ENCODE measurements at places on chromosomes 11 and 22.

DNA sequence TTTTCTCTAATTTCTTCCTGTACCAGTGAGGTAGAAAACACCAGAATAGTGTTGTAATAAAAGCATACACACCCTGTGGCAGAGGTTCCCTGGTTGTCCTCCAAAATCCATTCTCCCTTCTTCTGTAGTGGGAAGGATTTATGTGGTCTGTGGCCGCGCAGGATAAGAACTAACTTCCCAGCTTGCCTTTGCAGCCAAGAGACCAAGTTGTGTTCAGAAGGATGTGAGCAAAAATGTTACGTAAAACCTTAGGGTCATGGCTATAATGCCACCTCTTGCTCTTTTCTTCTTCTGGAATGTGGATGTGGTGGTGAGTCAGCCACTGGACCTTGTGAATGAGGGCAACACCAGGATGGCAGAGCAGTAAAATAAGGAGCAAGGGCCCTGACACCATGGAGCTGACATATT lies 28.4 kb downstream of the CCDC90B start:
- no peak for DNase-seq

DNA sequence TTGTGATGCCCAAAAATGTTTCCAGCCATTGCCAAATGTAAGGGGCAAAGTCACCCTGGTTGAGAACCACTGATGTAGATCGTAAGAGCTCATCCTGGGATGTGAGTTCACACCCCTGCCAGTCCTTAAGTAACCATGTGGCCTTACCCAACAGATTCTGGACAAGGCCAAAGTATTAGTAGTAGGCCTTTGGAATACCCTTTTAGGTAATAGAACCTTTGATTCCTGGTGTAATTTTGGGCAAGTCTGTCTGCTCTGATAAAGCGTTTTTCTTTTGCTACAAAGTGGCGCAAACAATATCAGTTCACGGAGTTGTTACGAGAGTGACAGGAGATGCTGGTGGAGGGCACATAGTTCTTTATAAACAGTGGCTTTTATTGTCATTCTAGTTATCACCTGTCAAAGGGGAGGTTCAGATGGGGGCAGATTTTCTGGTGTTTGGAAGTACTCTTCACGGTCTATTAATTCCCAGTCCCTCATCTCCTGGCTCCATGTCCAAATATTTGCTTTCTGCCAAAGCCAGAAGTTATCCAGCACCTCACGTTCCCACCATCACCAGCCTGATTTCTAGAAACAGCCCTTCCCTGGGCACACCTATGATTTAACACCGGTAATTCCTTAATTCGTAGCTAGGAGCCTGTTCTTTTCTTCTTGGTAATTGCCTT lies 73.8 kb upstream of the CRYBB3 start:
- DNase-seq: no peak

DNA sequence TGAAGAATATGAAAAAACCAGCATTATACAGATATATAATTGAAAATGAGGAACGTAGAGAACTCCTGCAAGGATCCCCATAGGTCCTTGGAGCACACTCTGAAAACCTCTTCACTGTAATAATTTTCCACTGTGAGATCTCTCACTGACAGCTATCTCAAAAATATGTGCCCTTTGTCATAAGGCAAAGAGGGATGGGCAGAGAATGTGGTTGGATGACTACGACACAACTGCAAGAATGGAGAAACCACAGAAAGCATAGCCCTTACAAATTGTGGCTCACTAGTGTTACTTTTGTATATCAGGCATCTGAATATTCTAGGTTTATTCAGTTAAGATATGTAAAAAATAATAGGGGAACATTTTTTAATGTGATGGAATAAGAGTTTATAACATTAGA lies 7.9 kb upstream of the CTSC start:
- DNase-seq: no peak

- no peak for DNase-seq
These were observed 132.0 kb downstream of the MRTFA start for GRCh38 chr22:40504285-40505249.

GRCh38 chr11:132048040-132048439 lies 677.6 kb downstream of the NTM start:
- DNase-seq: no peak

DNA sequence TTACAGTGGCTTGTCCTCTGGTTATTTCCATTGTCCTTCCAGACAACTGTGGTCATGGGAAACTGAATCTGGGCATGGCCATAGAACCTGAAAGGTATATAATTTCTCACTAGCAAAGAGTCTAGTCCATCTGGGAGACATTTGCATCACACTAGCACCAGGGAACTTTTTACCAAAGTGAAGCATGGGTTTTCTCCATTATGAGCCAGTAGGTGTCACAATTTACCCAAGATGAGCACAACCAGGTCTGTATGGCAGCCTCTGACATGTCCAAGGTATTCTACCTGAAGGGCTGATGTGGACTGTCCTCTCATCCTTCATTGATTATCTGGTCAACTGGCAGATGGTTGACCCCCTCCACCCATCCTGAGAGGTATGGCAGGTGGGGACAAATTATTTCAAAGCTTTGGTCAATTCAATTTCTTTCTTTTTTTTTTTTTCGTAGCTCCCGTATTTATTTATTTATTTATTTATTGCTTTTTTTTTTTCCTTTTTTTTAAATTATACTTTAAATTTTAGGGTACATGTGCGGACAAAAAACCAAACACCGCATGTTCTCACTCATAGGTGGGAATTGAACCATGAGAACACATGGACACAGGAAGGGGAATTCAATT lies 425.9 kb downstream of the TMEM135 start:
- peak; percentile 27 for DNase-seq

- DNase-seq: no peak
These were observed 7.4 kb downstream of the AIFM3 start for GRCh38 chr22:20974336-20974955.

DNA sequence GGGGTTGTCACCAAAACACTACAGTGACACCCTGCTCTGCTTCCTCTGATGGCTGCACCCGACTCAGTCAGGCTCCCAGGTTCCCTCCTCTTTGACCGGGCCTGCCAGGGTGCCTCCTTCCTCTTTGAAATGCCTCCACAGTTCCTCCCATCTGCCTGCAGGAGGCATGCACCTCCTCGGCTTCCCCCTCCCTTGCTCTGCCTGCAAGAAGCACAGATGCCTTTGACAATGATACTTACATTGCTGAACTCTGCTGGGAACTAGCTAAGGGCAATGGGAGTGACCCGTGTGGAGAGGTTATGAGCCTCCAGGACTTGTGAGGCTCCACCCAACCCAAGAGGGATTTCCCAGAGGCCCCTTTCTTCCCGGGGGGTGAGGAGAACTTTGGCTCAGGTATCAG lies 674.1 kb downstream of the OPCML start:
- DNase-seq: no peak

GRCh38 chr22:44931077-44931540 lies 78.7 kb downstream of the PHF21B start:
- DNase-seq: no peak

DNA sequence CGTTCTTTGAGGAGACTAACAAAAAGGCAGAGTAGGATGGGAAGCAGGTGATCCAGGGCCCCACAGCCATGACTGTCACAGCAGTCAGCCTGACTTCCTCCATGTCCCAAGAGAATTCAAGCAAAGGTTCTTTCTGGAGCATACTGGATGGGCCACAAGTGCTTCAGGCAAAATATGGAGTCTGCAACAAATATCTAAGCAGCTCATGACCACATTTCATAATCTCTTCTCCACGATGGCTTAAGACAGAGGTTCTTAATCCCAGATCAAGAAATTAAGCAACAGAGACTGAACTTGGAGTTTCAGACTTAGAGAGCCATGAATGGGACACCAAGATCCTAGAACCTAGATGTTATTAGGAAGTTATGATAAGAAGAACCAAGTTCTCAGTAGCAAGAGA lies 31.6 kb downstream of the GUCY1A2 start:
- no peak for DNase-seq

DNA sequence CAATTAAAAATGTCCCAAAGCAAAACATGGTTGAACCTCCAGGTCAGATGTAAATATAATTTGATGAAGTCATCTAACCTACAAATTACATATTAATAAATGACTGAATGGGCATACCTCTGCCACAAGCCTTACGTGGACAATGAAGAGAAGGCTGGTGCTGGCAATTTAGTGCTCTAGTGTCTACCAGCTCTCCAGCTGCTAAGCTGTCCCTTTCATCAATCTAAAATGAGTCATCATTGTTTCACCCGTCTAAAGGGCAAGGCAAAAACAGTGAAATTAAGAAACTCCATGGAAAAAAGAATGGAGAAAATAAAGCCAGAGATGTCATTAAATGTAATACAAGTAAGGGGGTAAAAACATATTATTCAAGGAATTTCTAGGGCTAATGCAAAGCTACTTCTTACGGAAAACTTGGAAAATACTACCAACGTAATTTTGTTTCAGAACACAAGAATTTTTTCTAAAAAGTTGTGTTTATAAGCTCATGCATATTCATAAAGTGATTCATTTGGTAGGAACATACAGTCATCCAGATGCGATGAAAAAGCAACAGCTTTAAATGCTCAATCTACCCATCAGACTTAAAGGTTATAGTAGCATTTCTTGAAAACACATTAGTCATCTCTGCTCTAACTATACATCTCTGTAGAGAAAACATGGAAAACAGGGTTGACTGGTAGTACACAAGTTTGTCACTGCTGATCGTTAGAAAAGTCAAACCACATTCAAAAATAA lies 71.5 kb downstream of the SIK3 start:
- DNase-seq: no peak

- DNase-seq: no peak
These were observed 8.6 kb downstream of the PPP6R3 start for GRCh38 chr11:68469122-68469521.

DNA sequence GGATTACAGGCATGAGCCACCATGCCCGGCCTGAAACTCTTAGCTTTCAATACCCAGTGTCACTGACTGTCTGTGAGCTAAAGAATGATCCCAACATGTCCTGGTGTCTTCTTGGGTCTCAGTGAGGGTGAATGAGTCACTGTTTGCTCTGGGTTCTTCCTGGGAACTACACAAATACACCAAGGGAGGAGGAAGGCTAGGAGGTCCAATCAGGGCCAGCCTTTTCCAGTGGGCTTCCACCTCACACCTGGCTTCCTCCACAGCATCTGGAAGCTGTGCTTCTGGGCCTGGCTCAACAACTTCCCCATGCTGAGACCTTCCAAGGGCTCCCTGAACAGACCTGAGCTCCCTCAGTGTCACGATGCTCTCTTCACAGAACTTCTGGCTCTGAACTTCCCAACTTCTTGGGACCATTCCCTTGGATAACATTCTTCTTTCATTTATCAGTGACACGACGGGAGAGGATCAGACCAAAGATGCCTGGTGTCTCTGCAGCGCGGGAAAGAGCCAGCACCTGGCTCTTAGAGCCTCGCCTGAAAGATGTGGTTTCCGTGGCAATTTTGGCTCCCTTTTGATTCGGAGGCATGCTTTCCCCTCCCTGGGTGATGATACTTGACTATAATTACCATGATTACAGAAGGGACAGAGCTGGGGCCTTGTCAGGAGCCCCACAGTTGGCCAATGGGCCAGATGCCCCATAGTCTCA lies 22.3 kb upstream of the CHRM4 start:
- DNase-seq: no peak

- DNase-seq: no peak
These were observed 842 bp downstream of the HEPACAM start for GRCh38 chr11:124934862-124935547.

GRCh38 chr11:88511006-88511405 lies 173.5 kb upstream of the CTSC start:
- no peak for DNase-seq

GRCh38 chr22:45970705-45971407 lies 6.1 kb downstream of the WNT7B start:
- no peak for DNase-seq

- DNase-seq: no peak
These were observed 1057.3 kb downstream of the OPCML start for GRCh38 chr11:132475026-132475425.

- DNase-seq: peak; percentile 24
These were observed 56.0 kb downstream of the DCUN1D5 start for GRCh38 chr11:103035791-103036434.

DNA sequence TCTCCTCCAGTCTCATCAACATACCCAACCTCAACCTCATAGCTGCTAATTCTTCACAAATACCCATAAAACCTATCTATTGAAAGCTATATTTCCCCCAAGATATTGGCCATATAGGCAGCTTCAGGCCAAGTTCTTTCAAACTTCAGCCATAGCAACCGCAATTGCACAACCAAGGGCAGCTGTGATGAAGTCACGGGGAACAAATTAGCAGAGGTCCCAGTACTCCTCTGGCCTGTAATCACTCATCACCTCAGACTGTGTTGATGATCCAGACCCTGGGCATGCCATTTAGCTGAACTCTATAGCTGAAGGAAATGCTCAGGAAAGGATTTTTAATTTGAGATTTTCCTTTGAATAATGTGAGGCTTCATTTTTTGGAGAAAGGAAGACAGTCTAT lies 84.1 kb downstream of the SLC1A2 start:
- DNase-seq: no peak

GRCh38 chr11:94449437-94449836 lies 44.2 kb downstream of the MRE11 start:
- DNase-seq: no peak

DNA sequence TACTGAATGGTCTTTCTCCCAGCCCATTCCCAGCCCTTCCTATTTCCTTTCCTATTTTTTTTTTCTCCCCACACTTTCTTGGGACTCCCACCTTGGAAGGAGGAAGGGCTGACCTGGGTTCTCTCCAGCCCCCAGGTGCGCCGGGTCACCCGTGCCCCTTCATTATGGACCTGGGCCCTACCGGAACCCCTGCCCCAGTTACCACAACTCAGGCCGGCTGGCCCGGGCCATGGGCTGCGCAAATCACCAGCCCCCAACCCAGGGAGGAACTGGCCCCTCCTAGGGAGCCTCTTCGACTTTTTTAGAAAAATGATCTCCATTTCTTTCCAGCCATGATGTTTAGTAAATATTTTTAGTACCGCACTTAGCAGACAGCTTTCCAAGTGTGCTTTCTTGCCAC lies 62.2 kb downstream of the MORC2 start:
- DNase-seq: no peak

DNA sequence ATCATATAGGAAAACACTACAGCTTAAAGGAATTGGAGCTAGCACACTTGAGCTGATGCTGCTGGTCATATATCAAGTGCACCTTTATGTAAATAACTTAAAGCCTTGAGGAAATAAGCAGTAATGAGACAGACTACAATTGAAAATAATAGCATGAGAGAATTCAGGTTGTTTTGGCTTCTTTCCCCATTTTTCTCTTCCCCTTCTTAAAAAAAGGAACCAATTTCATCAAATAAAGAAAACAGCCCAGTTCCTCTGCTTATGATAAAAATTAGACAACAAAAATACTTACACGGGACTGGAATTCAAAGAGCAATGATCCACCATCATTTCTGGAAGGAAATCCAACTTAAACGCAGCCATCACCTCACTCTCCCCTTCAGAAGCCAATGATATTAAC lies 50.2 kb upstream of the RAPSN start:
- DNase-seq: no peak

Measured in neuronal stem cell (in vitro differentiated cells).